ENCODE measurements at places on chromosomes 6 and 20. TPM values are rescaled to one million over a fixed set of nuclear protein-coding genes. Genes with fewer than 3 reads are reported as not detected.

GRCh38 chr6:12336121-12336971 is 46.2 kb downstream of the EDN1 start:
- DNase-seq = no peak

GRCh38 chr6:3726421-3726820 is 25.1 kb downstream of the PXDC1 start:
- DNase-seq = no peak

DUSP15 gene
- total RNA-seq = not detected

DNA sequence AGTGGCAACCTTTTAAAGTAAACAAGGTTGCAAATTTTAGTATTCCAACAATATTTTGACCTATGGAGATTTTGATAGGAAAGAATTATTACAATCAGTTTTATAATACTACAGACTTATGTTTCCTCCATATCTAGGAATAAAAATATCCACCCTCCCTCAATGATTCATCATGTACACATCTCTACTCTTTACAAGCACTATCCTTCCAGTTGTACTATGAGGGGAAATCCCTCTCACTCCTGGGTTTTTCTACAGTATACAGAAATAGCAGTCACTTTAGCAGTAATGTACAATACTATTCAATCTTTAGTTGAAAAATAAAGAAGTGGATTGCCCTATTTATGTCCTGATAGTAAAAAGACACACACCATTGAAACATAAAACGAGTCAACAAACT is 46.3 kb upstream of the SCML4 start:
- DNase-seq = no peak

DNA sequence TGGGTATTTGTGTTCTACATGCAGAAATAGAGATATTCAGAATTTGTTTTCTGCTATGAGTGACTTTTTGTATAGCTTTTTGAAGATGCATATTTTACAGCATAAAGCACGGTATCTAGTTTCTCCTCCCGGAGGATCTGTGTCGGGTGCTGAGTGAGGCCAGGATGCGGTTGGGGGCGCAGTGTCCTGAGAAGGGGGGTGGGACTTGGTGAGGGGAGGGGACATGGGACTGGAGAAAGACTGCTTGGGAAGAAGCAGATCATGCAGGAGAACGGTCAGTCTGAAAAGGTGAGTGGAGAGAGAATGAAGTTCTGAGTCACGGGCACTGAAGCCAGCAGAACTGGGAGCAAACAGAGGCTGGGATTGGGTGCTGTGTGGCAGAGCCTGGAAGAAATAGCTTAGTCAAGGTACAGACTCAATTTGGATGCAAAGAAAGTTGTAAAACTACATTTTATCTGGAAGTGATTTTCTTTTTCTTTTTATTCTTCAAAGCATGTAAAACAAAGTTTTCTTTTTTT is 44.0 kb downstream of the STX11 start:
- DNase-seq = no peak

DNA sequence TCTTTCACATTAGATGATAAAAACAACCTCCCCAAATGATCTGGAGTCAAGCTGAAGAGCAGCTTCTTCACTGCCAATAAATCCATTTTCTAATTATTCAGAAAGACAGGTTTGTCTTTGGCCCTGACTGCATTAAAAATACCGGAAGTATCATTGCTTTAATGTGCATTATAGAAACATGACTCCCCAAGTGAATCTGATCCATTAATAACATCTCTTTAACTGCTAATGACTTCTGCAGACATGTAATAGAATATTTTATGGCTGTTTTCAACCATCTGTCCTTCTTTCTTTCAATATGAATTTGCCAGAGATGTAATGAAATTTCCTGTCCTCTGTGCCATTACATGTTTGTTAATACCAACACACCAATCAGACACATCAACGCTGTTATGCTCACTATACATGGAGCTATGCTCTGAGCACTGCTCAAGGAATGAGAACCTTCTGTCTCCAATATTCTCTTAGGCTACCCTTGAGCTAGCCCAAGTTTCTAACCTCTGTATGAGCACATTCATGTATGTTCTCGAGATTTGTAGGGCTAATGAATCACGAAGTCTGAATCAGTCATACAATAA is 87.8 kb downstream of the LYRM4 start:
- no peak for DNase-seq

GTSF1L gene
- not detected for total RNA-seq

DNA sequence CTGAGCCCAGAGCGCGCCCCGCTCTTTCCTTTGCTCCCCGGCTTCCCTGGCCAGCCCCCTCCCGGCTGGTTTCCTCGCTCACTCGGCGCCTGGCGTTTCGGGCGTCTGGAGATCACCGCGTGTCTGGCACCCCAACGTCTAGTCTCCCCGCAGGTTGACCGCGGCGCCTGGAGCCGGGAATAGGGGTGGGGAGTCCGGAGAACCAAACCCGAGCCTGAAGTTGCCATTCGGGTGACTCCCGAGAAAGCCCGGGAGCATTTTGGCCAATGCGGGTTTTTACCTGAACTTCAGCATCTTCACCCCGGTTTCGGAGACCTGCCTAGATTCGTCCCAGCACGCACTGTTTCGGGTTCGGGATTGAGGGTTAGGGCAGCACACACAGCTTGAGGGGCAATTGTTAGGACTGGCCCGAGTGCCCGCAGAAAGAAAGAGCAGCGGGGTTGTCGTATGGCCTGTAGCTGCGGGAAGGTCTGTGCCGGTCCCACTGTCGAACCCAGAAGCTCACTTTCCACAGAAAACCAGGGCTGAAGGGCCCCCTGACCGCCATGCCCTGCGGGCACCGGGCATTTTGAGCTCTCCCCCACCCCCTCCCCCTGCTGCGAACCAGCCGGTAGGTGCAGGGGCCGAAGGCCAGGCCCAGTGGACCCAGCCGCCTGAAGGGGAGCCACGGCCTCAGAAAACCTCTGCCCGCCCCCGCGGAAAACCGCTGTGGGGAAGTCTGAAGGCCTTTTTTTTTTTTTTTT is 2.1 kb downstream of the FOXP4 start:
- no peak for DNase-seq

DNA sequence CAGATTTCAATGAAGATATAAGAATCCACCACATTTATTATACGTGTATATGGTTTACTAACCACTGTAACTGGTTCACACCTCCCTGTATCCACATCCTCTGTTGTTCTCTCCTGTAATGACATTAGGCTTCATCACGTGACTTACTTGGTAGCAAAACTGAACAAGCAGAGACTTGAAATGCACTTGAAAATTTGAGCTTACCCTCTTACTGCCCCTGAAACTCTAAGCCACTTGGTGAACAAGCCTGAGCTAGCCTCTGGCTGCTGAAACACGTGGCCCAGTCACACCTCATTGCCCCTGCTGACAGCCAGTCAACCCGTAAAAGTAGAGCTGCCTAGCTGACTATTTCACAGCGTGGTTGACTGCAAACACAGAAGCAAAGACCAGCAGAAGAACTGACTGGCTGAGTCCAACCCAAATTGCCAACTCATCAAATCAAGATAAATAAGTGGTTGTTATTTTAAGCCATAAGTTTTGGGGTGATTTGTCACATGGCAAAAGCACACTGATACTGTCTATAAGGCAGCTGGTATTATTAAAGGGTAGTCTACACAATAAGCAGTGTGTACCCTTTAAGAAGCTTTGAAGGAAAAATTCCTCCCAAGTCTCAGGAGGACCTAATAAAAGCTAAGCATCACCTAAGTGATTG is 109.0 kb downstream of the RALGAPA2 start:
- no peak for DNase-seq

DNA sequence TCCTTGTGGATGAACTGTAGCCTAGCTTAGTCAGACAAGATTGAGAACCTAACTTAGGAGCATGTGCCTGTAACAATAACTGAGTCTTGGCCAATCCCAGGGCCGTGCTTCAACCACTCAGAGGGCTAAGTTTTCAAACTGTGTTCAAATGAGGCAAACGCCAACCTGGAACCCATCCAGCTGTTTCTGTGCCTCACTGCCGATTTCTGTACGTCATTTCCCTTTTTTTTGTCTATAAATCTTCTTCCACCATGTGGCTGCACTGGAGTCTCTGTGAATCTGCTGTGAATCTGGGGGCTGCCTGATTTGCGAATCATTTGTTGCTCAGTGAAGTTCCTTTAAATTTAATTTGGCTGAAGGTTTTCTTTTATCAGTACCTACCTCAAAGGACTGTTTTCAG is 115.0 kb upstream of the CHD6 start:
- no peak for DNase-seq

TRIM38 gene
- total RNA-seq = 27.6 TPM

DNA sequence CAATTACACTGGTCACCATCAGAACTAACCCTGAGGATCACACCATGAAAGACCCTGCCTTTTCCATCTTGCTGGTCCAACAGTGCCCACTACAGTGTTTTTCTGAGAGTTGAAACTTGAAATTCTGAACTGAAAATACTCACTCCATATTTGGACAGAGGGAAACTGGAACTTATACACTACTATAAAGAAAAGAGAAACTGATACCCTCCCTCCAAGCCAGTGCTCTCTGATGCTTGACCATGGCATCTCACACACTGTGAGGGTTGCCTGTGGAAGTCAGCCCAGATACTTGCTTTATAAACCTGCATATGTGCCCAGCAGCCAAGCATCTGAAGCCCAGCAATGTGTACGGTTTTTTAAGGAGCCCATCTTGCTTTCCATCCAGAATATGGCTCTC is 108.7 kb downstream of the FOXA2 start:
- no peak for DNase-seq

DNA sequence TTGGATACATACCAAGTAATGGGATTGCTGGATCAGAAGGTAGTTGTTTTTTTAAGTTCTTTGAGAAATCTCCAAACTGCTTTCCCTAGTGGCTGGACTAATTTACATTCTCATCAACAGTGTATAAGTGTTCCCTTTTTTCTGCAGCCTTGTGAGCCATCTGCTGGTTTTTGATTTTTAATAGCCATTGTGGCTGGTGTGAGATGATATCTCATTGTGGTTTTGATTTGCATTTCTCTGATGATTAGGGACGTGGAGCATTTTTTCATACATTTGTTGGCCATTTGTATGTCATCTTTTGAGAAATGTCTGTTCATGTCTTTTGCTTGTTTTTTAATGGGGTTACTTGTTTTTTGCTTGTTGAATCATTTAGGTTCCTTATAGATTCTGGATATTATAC is 34.8 kb downstream of the TOP1 start:
- no peak for DNase-seq

CEP85L gene
- total RNA-seq = 47.9 TPM

DNA sequence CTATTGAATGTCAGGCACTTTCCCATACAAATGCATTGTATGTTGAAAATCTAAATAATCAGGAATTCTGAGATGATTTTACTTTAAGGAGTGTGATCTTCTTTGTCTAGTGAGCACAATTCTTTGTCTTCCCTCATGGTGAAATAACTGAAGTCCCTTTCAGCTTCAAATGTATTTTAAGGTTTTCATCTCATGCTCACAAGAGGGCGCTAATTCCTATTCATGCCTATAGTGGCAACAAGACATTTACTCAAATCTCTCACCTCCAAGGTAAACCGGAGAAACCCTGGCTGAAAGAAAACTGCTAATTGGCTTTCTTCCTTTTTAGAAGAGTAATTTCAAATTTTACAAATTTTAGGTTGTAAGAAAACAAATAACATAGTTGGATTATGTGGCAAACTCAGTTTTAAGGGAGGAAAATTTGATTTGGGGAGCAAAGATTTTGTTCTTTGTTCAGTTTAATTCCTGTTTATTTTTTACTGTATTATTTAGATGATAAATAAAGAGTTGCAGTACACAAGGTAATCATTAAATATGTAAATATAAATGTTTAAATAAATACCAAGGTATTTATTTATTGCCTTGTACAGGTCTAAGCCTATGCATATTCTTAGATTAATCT is 69.1 kb downstream of the SLC35F1 start:
- DNase-seq = peak; percentile 22

GRCh38 chr6:129510950-129511349 is 199.0 kb downstream of the ARHGAP18 start:
- DNase-seq = no peak

FNDC11 gene
- 0.57 TPM for total RNA-seq
